Stimulated activated naive CD8-positive, alpha-beta T cell treated with anti-CD3 and anti-CD28 coated beads, Interleukin-15, Interleukin-2, amounts not matched to agents 100 U/mL and 50 U/mL, for 24 hours (primary cell): ENCODE measurements at places on chromosomes 2 and 18.

DNA sequence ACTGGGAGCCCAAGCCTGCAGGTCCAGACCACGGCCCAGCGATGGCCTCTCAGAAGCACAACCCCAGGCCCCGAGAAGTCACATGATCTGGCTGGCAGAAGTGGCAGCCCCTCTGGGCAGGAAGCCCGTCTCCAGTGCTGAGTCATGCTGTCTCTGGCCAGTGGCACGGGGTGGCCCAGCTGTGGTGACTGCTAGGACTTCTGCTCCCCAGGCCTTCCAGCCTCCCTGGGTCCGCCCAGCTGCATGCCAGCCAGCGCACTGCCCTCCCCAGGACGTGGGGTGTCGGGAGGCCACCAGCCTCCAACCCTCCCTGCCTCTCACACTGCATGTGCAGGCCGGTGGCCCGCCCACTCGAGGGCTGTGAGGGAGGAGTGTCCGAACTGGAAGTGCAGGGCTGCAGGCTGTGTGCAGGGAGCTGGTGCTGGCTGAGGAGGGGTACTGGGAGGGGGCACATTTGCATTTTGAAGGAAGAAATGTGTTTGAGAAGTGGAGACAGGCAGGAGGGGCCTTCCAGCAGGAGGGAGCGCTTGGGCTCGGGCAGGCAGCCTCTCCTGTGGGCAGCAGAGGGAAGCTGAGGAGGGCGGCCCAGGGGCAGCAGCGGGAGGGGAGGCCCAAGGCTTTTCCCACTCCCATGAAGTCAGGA lies 17.0 kb upstream of the HPCAL1 start:
- DNase-seq = no peak

GRCh38 chr2:37671009-37671815 lies at the start of gene CDC42EP3:
Gene CDC42EP3, minus strand, starts transcription at chr2:37671642. Its CDS starts 25,055 bp downstream, at chr2:37646587.
- peak; percentile 79 for DNase-seq

DNA sequence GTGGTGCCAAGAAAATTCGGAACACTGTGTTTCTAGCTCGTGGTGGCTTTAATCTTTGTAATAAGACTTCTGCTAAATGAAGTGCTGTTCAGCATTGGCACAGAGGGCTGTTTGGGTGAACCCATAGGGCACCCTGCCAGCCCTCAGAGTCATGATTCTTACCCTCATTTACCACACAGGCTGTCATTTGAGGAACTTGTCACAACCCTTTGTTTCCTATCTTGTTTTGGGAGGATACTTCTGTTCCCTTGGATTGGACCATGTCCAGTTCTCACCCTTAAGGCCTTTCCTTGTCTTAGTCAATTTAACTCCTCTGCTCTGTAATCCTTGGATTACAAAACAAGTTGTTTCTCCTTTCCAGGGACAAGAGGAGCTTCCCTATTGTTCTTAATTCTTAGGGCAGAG lies 225.7 kb downstream of the MTX2 start:
- DNase-seq = no peak

GRCh38 chr2:74532222-74532621 lies 2.5 kb downstream of the HTRA2 start:
- no peak for DNase-seq

GRCh38 chr2:157592374-157592773 lies 36.3 kb downstream of the ACVR1C start:
- no peak for DNase-seq

- no peak for DNase-seq
Observed at GRCh38 chr2:16727256-16727655, 61.6 kb upstream of the CYRIA start.

DNA sequence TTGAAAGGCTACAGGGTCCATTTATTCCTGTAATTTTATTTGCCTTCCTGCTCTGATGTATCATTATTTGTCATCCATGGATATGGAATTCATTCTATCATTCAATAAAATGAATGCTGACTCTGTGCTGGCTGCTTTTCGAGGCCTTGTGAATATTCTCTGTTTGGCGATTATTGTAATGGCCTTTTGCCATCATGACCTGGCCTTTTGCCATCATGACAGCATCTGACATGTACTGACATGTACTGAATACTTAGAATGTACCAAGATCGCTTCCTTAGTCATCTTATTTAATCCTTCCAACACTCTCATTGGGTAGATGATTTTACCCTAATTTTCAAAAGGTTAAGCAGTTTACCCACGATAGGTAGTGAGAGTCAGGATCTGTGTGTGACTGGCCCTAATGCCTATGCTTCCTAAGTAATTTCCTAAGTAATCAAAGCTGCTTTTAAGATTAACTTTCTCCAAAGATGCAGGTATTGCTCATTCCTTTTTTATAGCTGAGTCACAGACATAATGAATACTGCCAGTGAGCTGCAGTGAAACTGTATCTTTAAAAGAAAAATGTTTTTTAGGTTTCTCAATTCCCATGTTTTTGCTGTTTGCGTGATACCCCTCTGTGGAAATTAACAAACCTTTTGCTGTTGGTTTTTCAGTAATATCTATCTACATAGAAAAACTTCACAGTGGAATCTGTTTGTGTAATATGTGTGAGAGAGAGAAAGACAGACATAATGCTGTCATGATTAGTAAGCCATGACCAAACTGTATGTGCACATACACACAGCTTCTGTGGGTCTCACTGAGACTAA lies 127.8 kb downstream of the CERS6 start:
- no peak for DNase-seq

GRCh38 chr2:48943436-48943835 lies 187.9 kb upstream of the LHCGR start:
- no peak for DNase-seq

- DNase-seq = no peak
Observed at GRCh38 chr2:239278941-239279365, 121.9 kb downstream of the HDAC4 start.

DNA sequence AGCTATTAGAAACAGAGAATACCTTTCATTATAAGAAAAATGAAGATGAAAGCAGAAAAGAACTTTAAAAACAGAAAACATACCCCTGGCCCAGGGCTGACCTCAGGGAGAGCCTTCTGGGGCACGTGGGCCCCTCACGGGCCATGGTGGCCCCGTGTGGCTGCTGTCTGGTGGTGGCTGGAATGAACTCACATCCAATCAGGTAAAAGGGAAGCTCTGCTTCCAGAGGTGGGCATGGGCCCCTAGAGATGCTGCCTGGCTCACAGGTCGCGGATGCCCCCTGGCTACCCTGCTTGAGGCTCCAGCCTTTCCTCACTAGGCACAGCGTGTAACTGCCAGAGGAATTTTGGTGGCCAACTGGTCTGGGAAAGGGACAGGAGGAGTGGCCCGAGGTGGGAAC lies 16.6 kb downstream of the SNORC start:
- DNase-seq = no peak
